ENCODE measurements at places on chromosomes 7 and 10.

- DNase-seq = no peak
Measured at GRCh38 chr7:30752979-30753378, 1.0 kb downstream of the INMT start.

GRCh38 chr7:76022026-76022780 is 25.6 kb downstream of the STYXL1 start:
- no peak for DNase-seq

DNA sequence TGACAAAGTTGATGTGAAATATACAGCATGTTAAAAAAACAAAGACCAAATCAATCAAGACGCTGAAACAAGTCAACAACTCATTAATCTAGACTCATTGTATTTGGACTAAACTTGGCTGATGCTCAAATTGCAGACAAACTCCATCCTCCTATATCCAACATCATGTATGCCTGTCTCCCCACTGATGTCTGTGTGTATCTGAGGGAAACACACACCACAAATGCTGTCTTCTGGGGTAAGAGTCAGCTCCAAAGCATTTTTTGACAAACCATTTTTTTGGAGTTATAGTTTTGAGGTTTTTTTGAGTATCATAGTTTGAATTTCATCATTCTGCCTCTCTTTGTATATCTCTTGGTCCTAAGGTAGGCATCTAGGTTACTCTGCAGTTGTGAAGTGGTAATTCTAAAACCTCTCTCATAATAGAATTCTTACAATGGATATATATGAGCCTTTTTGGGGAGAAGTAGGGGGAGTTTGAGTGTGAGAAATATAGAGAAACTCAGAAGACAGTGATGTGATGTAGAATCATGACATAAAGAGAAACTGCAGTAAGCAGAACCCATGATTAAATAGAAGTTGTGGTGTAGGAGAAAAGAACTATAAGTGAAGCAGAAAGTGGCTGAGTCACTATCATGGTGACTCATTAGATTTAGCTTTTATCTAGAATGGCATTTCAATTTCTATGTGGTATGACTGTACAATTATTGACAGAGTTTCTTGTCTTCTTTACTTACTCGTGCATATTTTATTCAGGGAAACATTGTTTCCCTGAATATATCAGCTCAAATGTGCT is 1531.1 kb upstream of the LRRTM3 start:
- DNase-seq = no peak

GRCh38 chr7:3463696-3464095 is 162.6 kb downstream of the SDK1 start:
- no peak for DNase-seq

GRCh38 chr10:62585211-62585775 is 211.1 kb downstream of the ZNF365 start:
- DNase-seq = no peak

- DNase-seq = no peak
Measured at GRCh38 chr10:108905821-108906220, 1017.5 kb downstream of the XPNPEP1 start.

- peak; percentile 83 for DNase-seq
Measured at GRCh38 chr7:90629297-90629918, 33.3 kb downstream of the CDK14 start.

GRCh38 chr7:33726582-33726981 is 178.8 kb upstream of the BMPER start:
- no peak for DNase-seq

- DNase-seq = no peak
Measured at GRCh38 chr7:37206192-37206591, 242.5 kb downstream of the ELMO1 start.

DNA sequence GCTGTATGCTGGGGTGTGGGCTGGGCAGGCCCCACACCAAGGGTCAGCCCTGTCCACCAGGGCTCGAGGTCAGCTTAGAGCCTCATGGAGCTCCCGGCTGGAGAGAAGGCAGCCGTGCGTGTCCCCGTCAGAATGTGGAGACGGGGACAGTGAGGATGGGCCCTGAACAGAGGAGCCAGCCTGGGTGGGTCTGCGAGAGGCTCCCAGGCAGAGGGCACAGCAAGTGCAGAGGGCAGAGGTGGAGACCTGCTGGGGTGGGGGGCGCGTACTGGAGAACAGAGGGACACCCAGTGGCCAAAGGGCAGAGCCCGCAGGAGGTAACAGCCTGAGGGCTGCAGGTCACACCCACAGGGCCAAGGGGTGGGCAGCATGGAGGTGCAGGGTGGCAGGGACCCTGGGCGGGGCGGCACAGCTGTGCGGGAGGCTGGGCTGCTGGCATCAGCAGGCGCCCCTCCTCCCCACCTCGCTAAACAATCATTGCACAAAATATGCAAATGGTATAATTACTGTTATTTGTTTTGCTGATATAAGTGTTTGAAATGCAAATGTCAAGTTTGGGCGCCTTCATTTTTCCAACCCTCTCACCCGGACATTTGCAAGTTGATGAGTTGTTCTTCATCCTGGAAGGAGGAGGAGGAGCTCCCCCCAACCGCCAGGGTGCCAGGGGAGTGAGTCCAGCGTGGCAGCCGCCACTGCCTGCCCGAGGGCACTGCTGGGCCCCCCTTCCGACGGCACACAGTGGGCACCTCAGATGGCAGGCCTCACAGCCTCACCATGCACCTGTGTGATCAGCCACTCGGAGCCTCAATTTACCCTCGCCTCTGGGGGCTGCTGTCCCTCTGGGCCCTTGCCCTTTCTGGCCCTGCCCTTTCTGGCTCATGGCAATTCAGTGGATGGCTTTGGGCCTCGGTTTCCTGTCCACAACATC is 35.0 kb downstream of the ELFN1 start:
- DNase-seq = no peak

- no peak for DNase-seq
Measured at GRCh38 chr10:92027141-92027540, 103.6 kb downstream of the BTAF1 start.

DNA sequence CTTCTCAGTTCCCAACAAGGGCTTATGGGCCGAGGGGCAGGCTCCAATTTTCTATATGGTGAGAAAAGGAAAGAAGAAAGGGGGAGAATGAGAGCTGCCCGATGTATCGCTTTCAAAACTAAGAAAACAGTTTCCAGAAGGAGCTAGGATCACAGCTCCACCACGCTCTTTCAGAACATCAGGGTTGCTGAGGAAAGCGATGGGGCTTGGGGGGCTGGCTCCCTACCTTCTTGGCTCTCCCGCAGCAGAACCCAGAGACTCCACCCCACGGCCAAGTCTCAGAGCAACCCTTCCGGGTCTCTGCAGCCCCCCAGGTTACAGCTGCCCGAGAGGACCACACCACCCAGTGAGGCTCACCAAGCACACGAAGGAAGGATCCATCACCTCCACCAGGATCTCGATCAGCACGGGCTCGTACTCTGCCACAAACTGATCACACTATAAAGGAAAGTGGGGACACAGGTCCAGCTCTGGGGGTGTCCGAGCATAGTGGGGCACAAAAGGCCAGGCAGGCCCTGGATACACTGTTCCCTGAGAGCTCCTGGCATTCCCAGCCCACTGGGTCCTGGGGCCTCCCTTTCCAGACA is 32.3 kb downstream of the PSAP start:
- DNase-seq = no peak

DNA sequence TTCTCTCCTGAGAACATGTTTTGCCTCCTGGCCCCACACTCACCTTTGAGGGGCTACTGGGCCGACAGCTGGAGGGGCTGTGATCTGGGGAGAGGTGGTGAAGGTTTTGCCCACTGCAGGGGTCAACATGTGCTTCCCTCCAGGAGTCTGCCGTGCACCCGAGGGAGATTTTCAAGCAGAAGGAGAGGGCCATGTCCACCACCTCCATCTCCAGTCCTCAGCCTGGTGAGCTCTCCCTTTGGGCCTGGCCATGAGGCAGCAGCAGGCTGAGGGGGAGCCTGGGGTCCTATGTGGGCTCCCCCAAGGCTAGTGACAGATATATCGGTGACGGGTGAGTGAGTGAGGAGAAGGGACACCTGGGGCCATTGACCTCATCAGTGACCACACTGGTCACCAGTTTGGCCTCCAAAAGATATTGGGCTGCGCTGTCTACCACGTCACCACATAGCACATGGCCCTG is 6.6 kb downstream of the PGAM2 start:
- DNase-seq = no peak

DNA sequence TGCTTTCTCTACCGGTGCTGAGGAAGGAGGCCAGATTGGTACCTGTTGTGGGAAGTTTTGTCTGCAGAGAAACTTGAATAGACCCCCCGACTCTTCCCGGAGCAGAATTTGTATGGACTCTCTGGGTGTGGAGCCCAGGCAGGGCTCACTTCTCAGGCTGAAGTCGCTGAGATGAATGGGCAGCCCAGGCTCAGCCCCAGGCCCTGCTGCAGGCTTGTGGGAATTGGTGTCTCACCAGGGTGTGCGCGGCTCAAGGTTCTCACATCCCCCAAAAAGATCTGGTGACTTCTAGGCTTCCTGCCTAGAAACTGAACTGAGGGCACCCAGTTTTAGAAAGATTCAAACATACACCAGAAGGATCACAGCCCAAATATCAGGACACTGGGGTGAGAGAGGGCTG is 103.5 kb downstream of the NEURL1 start:
- DNase-seq = no peak

GRCh38 chr7:116101704-116102103 is 71.1 kb upstream of the TFEC start:
- no peak for DNase-seq

GRCh38 chr10:12193193-12193592 is 2.5 kb downstream of the NUDT5 start:
- DNase-seq = no peak

GRCh38 chr10:132469197-132469884 is 68.2 kb upstream of the INPP5A start:
- DNase-seq = peak; percentile 27

DNA sequence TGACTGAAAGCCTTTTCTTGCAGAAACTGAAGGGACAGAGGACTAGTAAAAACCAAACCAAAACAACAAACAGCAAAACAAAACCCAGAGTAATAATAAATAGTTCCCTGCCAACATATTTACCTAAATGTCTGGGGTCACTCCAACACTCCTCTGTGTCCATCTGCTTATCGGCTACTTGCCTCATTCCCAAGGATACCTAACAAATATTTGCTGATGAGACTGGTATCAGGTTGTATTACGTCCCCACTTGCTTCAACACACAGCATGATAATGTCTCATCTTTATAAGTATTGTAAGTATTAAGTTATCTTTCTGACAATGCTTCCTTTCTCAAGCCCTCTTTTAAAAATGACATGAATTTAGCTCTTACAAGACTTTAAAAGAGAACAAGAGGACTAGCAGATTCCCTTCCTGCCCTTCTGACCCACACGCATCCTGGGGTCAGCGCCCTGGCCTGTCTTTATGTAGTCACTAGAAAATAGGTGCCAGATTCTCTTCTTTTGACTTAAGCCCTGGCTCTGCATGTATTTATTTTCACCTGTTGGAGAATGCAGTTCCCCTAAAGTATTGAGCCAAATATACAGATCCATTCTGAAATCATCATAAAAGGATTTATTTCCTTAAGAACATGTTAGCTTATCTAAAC is 110.2 kb downstream of the SEM1 start:
- no peak for DNase-seq

DNA sequence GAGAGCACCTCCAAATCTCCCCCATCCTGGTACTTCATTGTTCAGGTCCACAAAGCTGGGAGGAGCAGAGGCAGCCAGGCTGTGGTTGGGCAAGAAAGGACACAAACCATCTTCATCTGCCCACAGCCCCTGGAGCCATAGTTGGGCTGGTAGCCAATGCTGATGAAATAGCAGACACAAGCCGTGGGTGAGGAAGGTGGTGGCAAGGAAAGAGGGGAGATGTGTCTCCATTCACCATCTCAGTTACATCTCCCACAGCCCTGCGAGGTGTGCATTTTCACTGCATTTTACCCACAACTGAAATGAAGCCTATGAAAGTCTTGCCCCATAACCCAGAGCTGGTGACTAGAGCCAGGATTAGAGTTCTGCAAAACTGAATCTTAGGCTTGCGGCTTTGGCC is 35.0 kb downstream of the PIK3AP1 start:
- DNase-seq = no peak

GRCh38 chr10:110358869-110359629 is 54.3 kb upstream of the SMNDC1 start:
- peak; percentile 19 for DNase-seq

DNA sequence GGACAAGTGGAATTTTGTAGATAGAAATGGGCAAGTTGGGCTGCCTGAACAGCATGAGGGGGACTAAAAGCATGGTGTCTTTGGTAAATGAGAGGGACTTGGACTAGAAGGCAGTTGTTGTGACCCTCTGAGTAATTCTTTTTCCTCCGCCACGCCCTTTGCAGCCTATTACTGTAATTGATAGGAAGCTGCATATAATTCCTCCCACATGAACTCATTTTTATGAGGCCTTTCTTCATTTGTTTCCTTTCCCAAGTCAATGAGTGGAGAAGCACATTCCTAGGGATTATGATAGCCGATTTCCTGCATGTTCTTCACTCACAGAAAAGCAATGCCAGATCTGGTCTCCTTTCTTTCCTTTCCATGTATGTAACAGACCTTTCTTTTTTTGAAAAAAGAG is 27.7 kb downstream of the ZSCAN25 start:
- no peak for DNase-seq

DNA sequence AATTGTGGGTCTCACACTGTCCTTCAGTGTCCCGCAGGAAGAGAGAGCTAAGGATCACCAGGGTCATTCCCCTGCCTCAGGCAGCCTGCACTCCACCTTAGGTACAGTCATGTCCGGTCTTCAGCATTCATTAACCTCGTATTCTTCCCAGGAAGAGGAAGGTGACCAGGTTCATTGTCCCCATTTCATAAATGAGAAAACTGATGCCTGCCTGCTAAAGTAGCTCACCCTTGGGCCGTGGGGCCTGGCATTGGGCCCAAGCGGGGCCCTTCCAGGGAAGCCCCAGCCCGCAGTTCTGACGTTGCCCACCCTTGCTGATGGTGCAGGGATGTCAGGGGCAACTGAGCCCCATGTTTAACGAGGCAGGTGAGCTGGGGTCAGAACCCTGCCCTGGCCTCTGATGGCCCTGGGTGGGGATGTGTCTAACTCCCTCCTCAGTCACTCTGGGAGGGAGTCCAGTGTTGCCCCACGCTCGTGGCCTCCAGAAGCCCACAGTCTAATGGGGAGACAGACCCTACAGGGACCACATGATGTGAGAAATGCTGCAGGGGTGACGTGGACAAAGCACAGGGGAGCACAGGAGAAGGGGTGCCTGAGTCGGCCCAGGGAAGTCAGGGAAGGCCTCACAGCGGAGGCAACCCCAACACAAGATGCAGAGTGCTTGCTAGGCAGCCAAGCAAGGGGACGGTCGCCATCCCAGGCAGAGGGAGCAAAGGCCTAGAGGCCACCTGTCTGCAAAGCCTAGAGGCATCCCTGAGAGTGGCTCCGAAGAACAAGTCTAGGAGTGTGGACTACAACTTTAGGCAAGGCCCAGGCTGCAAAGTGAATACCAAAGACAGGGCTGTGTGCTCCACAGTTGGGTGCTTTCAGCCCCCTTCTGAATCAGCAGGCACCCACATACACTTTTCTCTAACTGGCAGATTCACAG is 25.1 kb downstream of the DDIT4 start:
- no peak for DNase-seq

GRCh38 chr10:19654576-19654975 is 161.7 kb upstream of the PLXDC2 start:
- no peak for DNase-seq

- no peak for DNase-seq
Measured at GRCh38 chr10:78361031-78361430, 327.4 kb downstream of the RPS24 start.
